ENCODE measurements at places on chromosomes 3 and 15.

- peaks cover 96% of the 10 kb centered on the region for H3K4me1 ChIP-seq
- DNase-seq, result no peak
- H3K27ac ChIP-seq, result peak overlapping the region; percentile 97
- peaks cover 70% of the 10 kb centered on the region for H3K36me3 ChIP-seq
Observed at GRCh38 chr3:30628205-30628900, 22.0 kb downstream of the TGFBR2 start.

GRCh38 chr3:72192572-72192971 lies 407.6 kb upstream of the PROK2 start:
- H3K4me1 ChIP-seq, result peaks cover 5% of the 10 kb centered on the region
- H3K27ac ChIP-seq, result no peak overlapping the region
- no peak overlapping the region for H3K4me3 ChIP-seq
- DNase-seq, result no peak
- H3K36me3 ChIP-seq, result no peaks in the 10 kb centered on the region

DNA sequence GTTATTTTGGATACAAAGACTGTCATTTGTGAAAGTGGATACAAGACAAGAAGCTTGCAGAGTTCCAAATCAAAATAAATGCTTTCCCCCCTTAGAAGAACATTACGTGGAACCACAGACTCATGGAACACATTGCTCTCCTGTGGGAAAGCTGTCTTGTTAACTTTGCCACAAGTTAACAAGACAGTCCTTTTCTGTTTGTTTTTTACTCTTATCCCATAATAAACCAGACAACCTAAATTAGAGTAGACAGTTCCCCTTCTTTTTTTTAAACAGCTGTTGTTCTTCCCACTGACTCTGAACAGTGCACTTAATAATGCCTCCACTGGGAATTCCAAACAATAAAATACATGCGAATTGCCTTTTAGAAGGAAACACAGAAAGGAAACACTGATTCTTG lies 255.3 kb upstream of the UBE2E2 start:
- H3K4me3 ChIP-seq, result no peak overlapping the region
- H3K27ac ChIP-seq, result no peak overlapping the region
- H3K36me3 ChIP-seq, result no peaks in the 10 kb centered on the region
- H3K4me1 ChIP-seq, result no peaks in the 10 kb centered on the region
- H3K27me3 ChIP-seq, result no peaks in the 10 kb centered on the region

DNA sequence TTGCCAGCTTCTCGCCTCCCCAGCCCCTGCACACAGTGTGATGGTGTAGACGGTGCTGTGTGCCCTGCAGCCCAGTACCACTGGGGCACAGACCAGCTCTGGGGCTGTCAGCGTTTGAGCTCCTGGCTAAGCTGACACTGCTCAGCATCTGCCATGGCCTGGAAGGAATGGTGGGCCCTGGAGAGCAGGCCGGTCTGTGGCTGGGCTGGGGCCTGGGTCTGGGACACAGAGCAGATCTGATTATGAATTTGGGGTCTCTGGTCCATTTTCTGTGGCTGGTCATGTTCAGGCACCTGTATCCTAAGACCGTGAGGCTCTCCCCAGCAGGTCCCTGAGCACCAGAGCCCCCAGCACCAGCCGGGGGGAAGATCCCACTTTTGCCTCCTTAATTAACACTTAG lies 34.7 kb downstream of the HCN4 start:
- H3K27me3 ChIP-seq, result peaks cover 2% of the 10 kb centered on the region
- no peak overlapping the region for H3K27ac ChIP-seq
- no peaks in the 10 kb centered on the region for H3K36me3 ChIP-seq
- DNase-seq, result no peak

DNA sequence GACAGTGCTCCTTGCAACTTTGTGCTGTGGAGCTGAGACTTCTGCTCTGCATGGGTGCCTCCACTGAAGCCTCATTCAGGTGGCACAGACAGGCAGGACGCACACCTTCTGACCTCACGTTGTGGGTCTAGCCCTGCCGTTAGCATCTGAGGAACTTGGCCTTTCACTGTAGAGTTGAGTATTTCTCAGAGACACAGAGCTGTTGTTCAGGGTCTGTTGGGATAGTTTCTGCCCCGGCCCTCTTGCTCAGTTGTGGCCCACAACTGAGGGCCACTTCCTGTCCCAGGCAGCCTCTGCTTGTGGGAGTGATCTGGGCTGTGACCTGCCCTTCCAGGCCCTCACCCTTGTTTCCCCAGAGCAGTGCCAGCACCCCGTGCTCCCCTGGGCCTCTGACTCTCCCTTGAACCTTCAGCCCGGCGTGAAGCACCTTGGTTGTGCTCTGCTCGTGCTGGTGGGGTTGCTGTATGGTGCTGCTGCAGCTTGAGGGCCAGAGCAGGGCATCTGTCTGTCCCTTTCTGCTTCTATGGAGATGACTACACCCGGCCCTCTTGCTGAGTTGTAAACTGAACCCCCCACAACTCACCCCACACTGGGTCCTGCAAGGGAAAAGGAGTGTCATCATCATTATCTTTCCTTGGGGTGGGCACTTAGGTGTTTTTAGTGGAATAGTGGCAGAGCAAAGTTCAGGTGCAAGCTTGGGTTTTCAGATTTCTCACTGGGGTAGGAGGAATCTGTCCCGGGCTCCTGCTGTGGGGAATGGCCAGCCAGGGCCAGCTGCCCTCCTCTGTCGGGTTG lies 11.7 kb downstream of the BAHD1 start:
- no peaks in the 10 kb centered on the region for H3K27me3 ChIP-seq
- H3K36me3 ChIP-seq, result no peaks in the 10 kb centered on the region
- peak overlapping the region; percentile 82 for H3K27ac ChIP-seq
- H3K4me3 ChIP-seq, result peak overlapping the region; percentile 17

GRCh38 chr15:88998980-88999713 lies 86.0 kb upstream of the MFGE8 start:
- no peak overlapping the region for H3K4me3 ChIP-seq
- H3K4me1 ChIP-seq, result no peaks in the 10 kb centered on the region
- no peaks in the 10 kb centered on the region for H3K36me3 ChIP-seq
- H3K27me3 ChIP-seq, result no peaks in the 10 kb centered on the region

- H3K4me3 ChIP-seq, result no peak overlapping the region
- no peaks in the 10 kb centered on the region for H3K27me3 ChIP-seq
- H3K36me3 ChIP-seq, result no peaks in the 10 kb centered on the region
- no peaks in the 10 kb centered on the region for H3K4me1 ChIP-seq
- no peak overlapping the region for H3K27ac ChIP-seq
Observed at GRCh38 chr3:37852771-37853170, 8.9 kb upstream of the CTDSPL start.

- H3K36me3 ChIP-seq, result no peaks in the 10 kb centered on the region
- H3K4me1 ChIP-seq, result peaks cover 13% of the 10 kb centered on the region
- H3K4me3 ChIP-seq, result no peak overlapping the region
- H3K27me3 ChIP-seq, result peaks cover 5% of the 10 kb centered on the region
Observed at GRCh38 chr3:31707286-31707685, 174.6 kb downstream of the STT3B start.

DNA sequence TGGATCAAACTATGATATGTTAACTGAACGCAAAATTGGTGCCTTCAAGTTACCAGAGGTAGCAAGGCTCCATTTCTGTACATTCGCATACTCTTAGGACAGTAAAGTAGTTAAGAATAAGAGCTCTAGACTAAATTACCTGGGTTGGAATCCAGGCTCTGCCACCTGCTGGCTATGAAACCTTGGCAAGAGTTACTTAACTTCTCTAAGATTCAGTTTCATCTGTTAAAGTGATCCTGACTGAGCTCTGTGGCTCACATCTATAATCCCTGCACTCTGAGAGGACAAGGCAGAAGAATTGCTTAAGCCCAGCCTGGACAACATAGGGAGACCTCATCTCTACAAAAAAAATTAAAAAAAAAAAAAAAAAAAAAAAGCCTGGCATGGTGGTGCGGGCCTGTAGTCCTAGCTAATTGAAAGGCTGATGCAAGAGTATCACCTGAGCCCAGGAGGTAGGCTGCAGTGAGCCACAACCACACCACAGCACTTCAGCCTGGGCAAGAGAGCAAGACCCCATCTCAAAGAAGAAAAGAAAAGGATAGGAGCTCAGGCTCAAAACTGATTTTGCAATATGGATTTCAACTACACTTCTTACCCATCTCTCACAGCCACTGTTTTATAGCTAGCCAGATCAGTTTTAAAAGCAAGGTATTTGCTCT lies 21.3 kb downstream of the GSK3B start:
- no peaks in the 10 kb centered on the region for H3K27me3 ChIP-seq
- peaks cover 24% of the 10 kb centered on the region for H3K36me3 ChIP-seq
- H3K4me1 ChIP-seq, result peaks cover 51% of the 10 kb centered on the region
- H3K27ac ChIP-seq, result no peak overlapping the region

DNA sequence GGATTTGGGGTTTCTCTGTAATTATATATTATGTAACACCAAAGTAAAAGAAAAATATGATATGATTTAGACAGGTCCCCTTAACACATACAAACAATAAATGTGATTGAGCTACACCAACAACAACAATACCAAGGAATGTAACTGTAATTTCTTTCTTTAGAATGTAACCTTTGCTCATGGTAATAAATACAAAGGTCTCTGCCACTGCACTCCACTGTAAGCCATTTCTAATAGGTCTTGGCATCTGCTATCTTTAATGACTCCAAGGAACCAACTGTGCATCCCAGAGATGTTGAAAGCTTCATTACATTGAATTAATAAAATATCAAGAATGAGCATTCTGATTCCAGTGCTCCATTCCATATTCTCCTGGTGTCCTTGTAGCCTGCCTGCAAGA lies 88.8 kb downstream of the PDZRN3 start:
- no peak for DNase-seq
- H3K27ac ChIP-seq, result no peak overlapping the region
- no peaks in the 10 kb centered on the region for H3K4me1 ChIP-seq
- no peak overlapping the region for H3K4me3 ChIP-seq
- H3K36me3 ChIP-seq, result no peaks in the 10 kb centered on the region
- peaks cover 6% of the 10 kb centered on the region for H3K27me3 ChIP-seq

GRCh38 chr3:139299261-139300132 lies 44.3 kb upstream of the MRPS22 start:
- H3K4me1 ChIP-seq, result no peaks in the 10 kb centered on the region
- no peak for DNase-seq
- peaks cover 4% of the 10 kb centered on the region for H3K27me3 ChIP-seq
- no peaks in the 10 kb centered on the region for H3K36me3 ChIP-seq
- H3K27ac ChIP-seq, result no peak overlapping the region

GRCh38 chr3:53516339-53516738 lies 21.9 kb downstream of the CACNA1D start:
- no peak for DNase-seq
- no peaks in the 10 kb centered on the region for H3K36me3 ChIP-seq
- peaks cover 10% of the 10 kb centered on the region for H3K27me3 ChIP-seq
- no peaks in the 10 kb centered on the region for H3K4me1 ChIP-seq

DNA sequence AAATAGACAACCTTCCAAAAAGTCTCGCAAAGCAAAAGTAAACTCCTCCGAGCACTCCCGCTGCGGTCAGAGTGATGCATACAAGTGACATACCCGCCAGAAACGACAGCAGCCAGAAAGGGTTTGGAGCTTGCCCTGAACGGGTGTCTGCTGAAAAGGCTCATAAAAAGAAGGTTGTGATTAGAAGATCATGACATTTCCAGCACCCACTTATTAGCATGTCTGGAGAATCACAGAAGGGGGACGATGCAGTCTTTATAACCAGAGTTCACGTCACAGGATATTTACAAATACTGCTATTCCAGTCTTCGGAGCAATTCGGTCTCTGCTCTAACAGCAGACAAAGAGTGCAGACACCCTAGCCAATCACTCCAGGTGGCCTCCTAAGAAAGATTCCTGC lies 59.1 kb upstream of the FRMD4B start:
- no peaks in the 10 kb centered on the region for H3K27me3 ChIP-seq
- no peaks in the 10 kb centered on the region for H3K36me3 ChIP-seq
- DNase-seq, result no peak
- no peak overlapping the region for H3K4me3 ChIP-seq
- peaks cover 8% of the 10 kb centered on the region for H3K4me1 ChIP-seq

GRCh38 chr3:29286478-29287240 lies 5.8 kb downstream of the RBMS3 start:
- H3K36me3 ChIP-seq, result no peaks in the 10 kb centered on the region
- peaks cover 28% of the 10 kb centered on the region for H3K4me1 ChIP-seq

DNA sequence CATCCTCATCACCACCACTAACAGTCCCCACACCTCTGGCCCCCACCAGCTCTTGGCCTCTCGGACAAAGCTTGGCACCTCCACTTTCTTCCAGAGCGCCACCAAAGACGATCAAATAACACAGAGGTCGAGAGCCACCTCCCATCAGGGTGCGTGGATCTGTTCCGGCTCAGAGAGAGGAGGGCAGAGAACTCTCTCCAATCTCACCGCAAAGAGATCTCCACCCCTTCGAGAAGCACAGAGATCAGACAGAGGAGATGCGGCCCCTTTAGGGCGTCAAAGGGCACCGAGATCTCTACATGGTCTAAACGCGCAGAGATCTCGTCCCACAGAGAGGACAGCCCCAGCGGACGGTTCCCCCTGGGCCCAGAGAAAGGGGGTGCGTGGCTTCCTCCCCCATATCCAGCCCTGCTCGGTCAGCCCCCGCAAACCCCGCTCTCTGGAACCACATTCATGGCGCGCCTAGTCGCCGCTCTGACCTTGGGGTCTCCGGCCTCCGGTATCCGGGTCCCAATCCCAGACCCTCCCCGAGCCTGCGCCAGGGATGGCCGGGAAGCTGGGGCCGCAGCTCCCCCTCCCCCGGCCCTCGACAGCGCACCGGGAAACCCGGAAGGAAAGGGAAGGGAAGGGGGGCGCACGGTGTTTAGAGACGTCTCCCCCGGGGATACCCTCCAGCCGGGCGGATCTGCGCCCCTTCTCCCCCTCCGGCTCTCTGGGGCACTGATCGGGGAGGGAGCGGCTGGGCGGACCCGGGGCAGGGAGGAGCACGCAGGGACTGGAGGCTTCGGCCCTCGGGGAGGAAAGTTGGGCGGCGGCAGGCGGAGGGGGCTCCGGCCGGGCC lies 608 bp downstream of the SCN5A start:
- DNase-seq, result no peak
- H3K27me3 ChIP-seq, result peaks cover 8% of the 10 kb centered on the region
- no peak overlapping the region for H3K27ac ChIP-seq

GRCh38 chr15:42760759-42761158 lies 23.8 kb upstream of the CDAN1 start:
- H3K27me3 ChIP-seq, result no peaks in the 10 kb centered on the region
- peaks cover 44% of the 10 kb centered on the region for H3K36me3 ChIP-seq
- H3K4me3 ChIP-seq, result no peak overlapping the region
- H3K27ac ChIP-seq, result no peak overlapping the region
- no peak for DNase-seq
- H3K4me1 ChIP-seq, result no peaks in the 10 kb centered on the region

- no peaks in the 10 kb centered on the region for H3K27me3 ChIP-seq
- peaks cover 87% of the 10 kb centered on the region for H3K4me1 ChIP-seq
Observed at GRCh38 chr15:101198800-101199199, 53.0 kb downstream of the CHSY1 start.

DNA sequence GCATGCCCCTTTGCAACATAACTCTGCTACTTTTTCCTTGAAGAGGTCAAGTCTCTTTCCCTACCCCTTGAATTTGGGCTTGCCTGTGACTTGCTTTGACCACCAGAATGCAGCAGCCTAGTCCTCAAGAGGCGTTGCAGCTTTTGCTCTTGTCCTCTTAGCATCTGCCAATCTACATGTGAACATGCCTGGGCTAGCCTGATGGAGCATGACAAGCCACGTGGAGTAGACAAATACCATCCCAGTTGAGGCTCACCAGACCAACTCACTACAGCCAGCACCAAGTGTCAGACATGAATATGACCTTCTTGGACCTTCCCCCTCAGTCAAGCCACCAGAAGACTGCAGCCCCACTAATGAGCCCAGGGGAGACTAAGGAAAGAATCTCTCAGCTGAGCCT lies 32.9 kb downstream of the AMOTL2 start:
- no peaks in the 10 kb centered on the region for H3K4me1 ChIP-seq
- DNase-seq, result no peak
- no peaks in the 10 kb centered on the region for H3K27me3 ChIP-seq
